ENCODE measurements at places on chromosomes 2 and 18.

GRCh38 chr2:226797989-226798421 is 1.6 kb downstream of the IRS1 start:
- DNase-seq: no peak

- no peak for DNase-seq
These were observed 97.8 kb downstream of the HDAC4 start for GRCh38 chr2:239302808-239303557.

DNA sequence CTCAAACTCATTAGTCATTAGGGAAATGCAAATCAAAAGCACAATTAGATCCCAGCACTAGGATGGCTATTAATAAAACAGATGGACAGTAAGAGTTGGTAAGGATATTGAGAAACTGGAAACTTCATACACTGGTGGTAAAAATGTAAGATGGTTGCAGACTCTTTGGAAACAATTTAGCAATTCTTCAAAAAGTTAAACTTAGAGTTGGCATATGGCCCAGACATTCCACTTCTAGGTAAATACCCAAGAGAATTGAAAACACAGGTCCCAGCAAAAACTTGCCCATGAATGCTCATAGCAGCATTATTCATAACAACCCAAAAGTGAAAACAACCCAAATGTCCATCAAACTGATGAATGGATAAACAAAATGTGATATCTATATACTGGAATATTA is 84.9 kb upstream of the ZFP36L2 start:
- DNase-seq: no peak

DNA sequence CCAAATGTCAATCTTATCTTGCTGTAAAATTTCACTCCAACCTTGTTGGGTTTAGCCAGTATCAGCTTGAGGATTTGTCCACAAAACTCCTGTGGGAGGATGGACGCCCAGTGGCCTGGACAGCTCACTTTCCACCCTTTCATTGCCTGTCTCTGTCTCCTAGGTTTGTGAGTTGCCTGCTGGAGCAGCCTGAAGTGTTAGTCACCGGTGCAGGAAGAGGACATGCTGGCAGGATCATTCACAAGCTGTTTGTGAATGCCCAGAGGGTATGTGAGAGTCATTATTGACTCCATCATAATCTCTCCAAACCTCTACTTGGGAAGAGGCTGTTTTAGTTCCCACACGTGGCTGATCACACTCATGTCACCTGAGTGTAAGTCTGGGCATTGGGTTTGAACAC is 112.3 kb downstream of the RAB3GAP1 start:
- DNase-seq: no peak

- DNase-seq: no peak
These were observed 102.4 kb downstream of the BABAM2 start for GRCh38 chr2:27992787-27993401.

DNA sequence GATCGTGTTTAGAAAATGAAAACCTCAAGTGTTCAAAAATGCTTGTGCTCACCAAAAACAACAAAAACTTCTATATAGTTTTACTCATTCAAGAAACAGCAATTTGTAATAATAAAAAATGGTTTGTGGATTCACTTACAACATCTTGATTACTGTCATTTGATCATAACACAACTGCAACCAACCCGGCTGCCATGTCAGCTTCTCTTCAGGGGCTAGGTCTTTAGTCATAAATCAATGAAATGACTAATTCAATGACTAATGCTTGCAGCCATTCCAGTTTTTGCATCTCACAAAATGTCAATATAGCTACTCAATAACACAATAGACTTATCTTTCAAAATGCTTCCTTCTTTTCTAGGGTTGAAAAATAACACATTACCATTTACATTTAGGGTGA is 128.0 kb downstream of the OLA1 start:
- DNase-seq: no peak

DNA sequence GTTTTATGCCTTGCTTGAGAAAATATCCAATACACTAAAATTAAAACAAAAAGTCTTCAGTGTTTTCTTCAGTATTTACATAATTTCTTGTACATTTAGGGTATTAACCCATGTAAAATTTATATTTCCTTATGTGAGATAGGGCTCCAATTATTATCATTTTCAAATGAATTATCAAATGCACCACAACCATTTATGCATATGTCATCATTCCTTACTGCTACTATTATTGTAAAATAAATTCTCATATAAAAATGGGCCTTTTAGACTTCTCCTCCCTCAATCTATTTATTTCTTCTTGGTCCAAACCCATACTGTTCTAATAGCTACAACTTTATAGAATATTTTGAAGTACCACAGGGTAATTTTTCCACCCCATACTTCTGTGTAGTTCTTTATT is 175.3 kb upstream of the LYPD1 start:
- DNase-seq: no peak

DNA sequence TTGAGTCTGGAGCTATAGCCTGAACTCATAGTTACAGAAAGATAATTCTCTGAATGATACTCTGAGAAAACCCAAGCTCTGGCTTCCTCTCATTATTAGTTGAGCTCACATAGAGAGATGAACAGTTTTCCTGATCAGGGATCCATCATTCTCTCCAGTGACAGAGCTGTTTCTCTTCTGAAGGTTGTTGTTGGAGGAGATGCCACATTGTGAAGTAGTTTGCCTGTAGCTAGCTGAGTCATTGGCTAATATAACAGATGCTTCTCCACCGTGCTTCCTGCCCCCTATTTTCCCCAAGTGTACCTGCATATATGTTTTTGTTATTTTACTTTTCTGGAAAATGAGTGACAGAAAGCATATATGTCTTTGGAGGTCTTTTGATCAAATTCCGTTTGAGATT is 64.6 kb downstream of the OSBPL6 start:
- no peak for DNase-seq

GRCh38 chr2:240392084-240392947 is 43.1 kb upstream of the GPC1 start:
- no peak for DNase-seq

- no peak for DNase-seq
These were observed 210.4 kb upstream of the DSEL start for GRCh38 chr18:67726882-67727281.

- no peak for DNase-seq
These were observed 1.6 kb downstream of the SCN3A start for GRCh38 chr2:165202239-165202638.

DNA sequence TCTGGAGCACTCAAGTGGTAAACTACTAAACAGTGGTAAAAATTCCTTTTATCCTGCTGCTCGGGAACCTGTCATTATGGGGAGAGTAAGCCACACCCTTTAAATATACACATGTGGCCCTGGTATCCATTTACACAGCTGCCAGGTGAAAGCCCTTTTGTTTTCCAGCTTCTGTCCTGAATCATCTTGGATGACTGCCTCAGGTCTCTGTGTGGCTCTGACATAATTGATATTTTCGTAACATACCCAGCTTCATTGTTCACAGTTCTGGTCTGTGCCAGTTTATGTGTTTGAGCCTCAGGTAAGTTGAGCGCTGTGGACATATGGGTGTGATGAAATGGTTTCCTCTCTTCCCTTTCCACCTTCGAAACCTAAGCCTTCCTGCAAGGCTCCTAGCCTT is 15.7 kb upstream of the TTC39C start:
- no peak for DNase-seq

DNA sequence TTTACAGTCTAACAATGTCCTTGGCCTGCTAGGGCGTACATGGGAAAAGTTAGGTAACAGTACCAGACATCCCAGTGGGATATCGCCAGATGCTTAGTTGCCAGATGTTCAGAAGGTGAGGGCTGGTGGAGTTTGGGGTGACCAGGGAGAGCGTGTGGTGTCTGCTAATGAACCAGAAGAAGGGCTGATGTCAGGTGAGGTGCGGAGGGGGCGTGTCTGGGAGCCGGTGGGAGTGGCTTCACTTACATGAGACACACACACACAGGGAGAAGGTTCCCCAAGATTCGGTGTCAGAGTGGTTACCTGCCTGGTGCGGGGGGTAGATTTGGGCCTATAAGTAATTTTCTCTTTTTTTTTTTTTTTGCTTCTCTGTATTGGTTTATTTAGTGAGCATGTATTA is 12.2 kb downstream of the RAB31 start:
- no peak for DNase-seq

- DNase-seq: no peak
These were observed 94.2 kb downstream of the HNMT start for GRCh38 chr2:138058427-138058826.

DNA sequence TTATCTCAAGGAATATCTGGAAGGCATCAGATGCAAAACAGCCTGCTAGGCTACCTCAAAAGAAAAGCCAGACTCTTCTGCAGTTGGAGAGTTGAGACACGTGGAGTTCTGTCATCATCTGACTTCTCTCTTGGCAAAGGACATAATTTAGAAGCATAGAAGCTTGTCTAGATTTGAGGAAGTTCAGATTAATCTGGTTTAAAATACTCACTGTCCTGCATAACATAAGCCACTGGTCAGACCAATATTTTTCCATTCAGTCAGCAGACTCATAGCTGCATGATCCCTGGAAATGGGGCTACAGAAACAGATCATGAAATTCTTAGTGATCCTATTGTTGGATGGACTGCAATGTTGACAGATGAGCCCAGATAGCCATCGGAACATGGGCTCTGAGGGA is 349.0 kb downstream of the TXNL1 start:
- no peak for DNase-seq

DNA sequence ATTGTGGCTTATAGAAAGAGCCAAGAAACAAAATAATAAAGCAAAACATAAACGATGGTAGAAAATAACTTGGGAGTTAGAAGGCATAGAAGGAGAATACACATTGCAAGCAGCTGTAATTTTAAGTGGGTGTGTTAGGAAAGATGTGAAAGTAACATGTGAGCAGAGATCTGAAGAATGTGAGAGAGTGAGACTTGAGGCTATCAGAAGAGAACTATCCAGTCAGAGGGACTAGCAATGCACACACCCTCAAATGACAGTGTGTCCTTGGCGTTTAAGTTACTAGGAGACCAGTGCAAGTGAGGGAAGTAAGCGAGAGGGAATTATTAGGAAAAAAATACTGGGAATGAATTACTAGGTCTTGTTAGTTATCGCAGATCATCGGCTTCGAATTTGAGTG is 304.9 kb downstream of the DSEL start:
- DNase-seq: no peak

DNA sequence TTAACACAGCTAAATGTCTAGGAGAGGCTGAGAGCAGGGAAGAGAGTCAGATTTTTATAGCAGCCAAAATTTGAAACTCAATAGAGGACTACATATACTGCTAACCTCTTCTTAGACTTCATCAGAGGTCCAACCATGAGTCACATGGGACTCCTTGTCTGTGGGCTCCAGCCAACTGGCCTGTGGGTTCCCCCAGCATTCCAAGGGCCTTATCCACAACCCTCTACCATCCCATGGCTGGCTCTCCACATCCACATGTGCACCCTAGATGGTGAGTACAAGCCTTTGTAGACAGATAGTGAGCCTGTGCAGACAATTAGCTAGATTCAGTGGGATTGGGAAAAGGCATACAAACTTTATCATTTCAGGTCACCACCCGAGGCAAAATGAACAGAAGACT is 901.9 kb upstream of the ZEB2 start:
- no peak for DNase-seq

DNA sequence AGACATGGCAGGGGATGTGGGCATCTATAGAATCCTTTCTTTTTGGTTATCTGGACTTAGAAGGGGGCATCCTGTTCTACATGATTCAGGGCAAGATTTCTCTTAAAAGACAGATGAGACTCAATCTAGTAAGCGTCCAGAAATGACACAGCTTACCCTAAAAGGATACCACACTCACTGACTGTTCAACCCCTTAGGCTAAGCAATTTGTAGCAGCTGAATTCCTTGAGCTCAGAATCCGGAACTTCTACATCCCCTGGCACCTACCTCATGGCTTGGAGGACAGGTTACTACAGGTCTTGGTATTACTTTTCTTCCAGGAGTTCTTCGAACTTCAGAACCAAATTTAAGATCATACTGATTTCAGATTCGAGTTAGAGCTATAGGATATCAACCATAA is 138.4 kb downstream of the LAMA3 start:
- DNase-seq: no peak

DNA sequence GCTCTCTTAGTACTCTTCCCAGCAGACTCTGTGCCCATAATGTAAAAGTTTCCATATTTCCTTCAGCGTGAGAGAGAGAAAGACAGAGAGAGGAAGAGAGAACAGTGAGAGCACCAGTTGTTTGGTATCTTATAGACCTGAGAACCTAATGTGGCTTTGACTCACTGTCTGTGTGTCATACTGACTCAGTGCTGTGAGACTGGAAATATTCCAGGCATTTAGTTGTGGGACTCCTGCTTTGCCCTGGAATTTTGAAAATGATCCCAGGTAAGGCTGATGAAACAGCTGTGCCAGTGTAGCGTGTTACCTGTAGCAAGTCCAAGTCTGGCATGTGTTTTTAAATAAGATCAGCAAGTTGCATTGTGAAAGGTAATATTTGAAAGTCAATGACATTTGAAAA is 87.9 kb upstream of the KCNH7 start:
- no peak for DNase-seq
